ENCODE measurements at places on chromosomes 3 and 15. TPM values are rescaled to one million over a fixed set of nuclear protein-coding genes. Genes with fewer than 3 reads are reported as not detected.

The NR2F2 gene
- total RNA-seq = 18.7 TPM

DNA sequence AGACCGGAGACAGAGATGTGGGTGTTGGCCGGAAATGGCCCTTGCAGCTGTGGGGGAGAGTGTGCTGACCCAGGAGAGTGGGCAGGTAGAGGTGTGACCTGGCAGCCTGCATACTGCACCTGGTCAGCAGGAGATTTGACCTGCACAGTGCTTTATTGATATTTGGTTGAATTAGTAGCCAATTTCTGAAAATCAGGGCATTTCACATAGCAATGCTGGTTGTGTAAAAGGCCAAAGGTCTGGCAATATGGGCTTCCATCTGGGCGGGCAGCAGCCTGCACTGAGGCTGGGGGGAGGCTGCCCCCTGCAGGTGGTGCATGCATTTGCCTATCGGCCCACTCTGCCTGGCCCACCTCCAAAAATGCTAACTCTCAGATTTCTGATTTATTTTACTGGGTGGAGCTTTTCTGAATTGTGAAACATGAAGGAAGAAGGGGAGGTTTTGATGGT lies 9.4 kb upstream of the MGLL start:
- peak; percentile 41 for ATAC-seq

DNA sequence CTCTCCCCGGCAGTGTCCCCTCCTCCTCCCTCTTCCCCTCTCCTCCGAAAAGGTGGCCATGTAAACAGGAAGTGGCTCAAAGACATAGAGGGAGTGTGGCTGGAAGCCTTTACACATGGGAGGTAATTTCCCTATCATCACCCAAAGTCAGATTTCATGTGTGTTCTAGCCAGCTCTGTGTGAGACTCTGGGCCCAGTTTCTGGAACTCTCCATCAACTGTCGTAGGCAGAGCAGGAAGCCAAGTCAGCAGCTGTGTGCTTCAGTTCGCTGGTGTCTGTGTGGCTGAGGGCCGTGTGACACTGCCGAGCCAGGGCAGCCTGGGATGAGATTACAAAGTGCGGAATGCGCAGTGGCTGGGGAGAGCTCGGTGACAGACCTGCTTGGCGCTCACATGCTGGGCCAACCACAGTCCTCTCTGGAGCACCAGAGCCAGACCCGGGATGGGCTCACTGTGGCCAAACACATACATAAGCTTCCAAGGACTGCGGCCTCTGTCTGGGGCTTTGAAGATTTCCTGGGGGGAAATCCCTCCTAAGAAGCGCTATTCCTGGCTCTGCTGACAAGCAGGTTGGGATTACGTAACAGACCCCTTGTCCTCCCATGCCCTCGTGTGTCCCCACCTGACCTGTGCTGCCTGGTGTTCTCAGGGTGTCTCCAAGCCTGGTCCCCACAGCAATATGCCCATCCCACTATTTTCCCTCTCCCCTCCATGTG lies 50.7 kb downstream of the UMPS start:
- ATAC-seq = peak; percentile 74

DNA sequence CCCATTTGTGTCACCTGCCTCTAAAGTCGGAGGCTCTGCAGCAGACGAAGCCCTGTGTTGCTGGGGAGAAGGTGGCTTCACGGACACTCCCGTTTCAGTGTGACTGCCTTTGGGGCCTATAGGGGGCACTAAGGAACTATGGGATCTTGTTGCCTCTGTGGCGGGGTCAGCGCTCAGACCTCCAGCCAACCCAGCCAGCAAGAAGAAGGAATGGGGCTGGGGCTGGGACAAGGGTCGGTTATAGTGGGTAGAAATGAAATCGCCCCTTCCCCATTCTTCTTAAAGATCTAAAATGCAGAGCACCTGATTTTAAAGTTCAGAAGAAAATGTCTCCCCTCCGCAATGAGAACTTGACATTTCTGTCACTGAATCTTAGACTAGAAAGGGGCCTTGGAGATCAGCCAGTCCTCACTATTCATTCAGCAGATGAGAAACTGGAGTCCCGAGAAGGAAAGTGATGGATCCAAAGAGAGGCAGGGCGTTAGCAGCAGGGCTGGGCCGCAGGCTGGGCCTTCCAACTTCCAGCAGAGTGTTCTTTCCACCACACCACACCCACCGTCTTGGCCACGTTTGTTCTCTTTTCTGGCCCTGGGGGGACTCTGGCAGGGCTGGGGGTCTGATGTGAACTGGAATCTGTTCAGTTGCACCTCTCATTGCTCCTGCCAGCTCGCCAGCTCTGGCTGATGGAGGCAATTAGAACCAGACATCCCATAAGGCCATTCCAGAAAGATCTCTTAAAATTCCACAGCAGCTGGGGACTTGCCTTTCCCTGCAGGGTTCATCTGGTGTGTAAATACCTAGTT lies 195.4 kb downstream of the OPA1 start:
- ATAC-seq = peak; percentile 95

The DNAH12 gene
- total RNA-seq = 1.3 TPM

DNA sequence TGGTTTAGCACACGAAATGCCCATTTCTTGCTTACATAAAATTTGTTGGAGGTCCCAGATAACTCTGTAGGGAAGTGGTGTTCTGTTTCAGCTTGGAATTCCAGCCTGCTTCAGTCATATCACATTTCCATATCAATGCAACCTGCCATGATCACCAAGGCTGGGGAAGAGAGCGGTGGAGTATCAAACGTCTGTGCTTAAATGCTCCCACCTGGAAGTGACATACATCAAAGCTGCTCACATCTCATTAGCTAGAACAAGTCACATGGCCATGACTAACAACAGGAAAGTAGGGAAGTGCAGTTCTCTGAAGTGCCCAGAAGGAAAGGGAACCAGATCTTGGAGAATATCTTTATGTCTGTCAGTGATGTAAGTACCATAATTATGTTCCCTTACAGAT lies 130.2 kb upstream of the CFAP20DC start:
- ATAC-seq = no peak

The FMN1 gene
- 0.46 TPM for total RNA-seq

- no peak for ATAC-seq
These were observed 2.0 kb downstream of the TMEM62 start for GRCh38 chr15:43135351-43135750.

The SH2D7 gene
- total RNA-seq = not detected

GRCh38 chr3:63400246-63400860 lies 122.2 kb downstream of the SYNPR start:
- no peak for ATAC-seq

DNA sequence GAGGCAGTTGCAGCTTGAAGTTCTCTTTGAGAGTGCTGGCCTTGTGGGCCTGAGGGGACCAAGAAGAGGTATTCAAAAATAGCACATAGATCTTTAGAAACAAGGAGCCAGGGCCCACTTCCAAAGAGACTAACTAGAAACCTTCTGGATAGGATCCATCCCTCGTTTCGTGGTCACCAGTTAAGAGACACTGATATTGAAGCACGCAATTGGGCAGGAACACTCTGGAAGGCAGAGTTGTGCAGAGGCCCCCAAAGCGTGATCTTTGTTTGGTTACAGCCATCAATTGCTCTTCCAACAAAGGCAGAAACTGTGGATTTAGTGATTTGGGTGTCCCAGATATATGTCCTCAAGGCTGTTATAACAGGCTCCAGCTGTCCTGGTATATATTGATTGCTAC lies 46.7 kb upstream of the ACAN start:
- no peak for ATAC-seq
